ENCODE measurements at places on chromosomes 13 and 19.

DNA sequence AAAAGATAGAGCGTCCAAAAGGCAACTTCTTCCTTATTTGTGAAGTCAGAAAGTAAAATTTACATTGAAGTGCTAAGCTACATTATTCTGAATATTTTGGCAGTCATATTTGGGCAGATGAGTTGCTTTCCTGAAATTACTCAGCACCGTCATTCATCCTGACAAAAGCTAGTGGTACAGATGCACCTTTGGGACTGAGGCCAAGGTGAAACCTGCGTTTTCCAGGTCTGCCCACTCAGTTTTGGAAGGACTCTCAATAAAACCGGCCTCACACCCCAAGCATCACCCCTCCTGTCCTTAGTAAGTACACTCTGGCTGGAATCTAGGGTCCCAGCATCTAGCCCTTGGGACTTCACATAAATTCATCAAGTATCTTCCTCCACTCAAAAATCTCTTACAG lies 187.5 kb downstream of the TM9SF2 start:
- no peak for DNase-seq

GRCh38 chr13:60837806-60838205 lies 440.8 kb downstream of the TDRD3 start:
- DNase-seq, result no peak

GRCh38 chr19:45305007-45305406 lies 17.7 kb downstream of the CKM start:
- DNase-seq, result no peak

- no peak for DNase-seq
These were observed 4.0 kb downstream of the RTN2 start for GRCh38 chr19:45492627-45493470.

- no peak for DNase-seq
These were observed 512.4 kb upstream of the ATXN8OS start for GRCh38 chr13:69595181-69595580.

DNA sequence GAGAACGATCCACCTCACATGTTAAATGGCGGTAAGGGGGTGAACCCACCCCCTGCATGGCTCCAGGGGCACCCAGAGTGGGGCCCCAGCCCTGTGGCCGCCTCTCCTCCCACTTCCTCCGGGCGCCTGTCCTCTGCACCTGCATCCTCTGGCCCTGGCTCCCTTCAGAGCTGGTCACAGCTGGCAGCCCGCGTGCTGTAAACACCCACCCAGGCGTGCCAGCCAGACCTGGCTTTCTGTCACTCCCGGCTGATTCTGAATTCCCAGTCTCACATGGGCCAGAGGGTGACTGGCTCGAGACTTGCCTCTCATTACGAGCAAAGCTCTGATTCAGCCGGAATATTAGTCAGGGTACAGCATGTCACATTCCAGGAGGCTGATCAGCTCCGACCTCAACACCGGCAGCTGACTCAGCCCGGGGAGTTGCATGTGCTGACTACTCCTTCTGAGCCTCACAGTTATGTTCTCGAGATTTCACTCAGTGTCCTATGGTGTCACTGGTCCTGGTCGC lies 75.1 kb downstream of the GNG7 start:
- DNase-seq, result peak; percentile 57

DNA sequence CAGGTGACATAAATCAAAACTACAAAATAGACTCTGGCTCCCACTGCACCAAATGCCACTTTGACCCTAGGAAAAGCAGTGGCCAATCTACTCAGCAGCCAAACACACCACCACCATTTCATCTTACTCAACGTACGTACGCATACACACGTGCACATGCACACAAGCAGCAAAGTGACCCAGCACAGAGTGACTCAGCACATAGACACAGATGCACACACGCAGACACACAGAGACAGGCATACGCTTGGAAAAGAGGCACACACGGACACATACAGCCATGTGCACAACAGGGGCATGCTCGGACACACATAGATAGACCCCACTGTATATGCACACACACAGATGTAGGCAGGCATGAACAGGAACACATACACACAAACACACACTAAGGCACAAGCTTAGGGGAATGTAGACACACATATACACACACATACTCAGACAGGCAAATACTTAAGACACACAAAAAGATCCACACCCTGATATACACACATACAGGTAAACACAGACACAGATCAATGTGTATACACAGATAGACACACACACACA lies 37.3 kb downstream of the PEPD start:
- no peak for DNase-seq

DNA sequence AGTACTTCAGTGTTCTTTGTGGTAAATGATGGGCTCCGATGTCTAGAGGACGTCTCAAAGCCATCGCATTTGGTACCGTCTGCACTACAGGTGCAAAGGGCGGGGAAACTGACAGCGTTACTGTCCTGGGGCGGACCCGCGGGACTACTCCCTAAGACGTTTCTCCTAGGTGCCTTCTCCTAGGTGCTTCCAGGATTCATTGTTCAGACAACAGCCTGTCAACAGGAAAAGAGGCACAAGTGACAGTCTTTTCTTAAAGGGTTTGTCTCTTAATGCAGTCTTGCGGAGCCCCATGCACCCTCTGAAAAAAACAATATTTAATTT lies 1.4 kb downstream of the SERTM1 start:
- no peak for DNase-seq

DNA sequence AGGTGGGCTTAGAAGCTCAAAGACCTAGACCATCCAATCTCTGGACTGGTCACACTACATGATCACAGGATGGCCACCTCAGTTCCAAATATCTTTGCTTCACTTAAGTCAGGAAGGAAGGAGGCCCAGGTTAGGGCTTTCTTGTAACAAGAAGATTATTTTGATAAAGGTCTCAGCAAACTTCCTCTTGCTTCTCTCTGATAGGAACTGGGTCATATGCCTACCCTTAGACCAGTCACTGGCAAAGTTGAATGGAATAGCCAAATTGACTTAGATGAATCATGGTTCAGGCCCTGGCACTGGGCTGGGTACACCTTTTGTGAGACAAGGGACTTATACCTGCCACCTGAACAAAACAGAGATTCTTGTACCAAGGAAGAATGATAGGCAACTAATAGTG lies 11.0 kb downstream of the FRY start:
- DNase-seq, result peak; percentile 87

DNA sequence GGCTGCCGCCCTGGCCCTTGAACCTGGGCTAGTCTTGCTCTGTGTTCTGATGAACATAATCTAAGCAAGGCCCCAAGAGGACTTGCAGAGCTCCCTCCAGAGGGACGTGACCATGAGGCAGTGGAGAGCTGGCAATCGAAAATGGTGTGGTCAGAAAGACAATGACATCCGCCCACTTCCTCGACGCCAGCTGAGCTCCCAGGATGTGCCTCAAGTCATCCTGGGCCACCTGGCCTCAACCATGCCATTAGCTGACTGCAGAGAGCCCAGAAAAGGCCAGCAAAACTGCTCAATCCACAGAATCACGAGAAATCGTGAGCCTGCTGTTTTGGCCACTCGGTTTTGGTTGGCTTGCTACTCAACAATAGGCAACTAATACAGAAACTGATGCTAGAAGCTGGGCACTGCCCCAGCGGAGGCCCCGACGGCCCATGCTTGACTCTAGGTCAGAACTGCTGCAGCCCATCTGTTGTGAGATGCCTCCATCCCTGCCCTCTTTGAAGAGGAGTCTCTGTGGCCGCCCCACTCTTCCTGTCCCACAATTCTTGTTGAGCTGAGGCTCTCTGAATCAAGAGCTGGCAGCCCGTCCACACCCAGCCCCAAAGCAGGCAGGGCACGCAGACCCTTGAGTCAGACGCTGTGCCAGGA lies 53.3 kb downstream of the STK24 start:
- no peak for DNase-seq

DNA sequence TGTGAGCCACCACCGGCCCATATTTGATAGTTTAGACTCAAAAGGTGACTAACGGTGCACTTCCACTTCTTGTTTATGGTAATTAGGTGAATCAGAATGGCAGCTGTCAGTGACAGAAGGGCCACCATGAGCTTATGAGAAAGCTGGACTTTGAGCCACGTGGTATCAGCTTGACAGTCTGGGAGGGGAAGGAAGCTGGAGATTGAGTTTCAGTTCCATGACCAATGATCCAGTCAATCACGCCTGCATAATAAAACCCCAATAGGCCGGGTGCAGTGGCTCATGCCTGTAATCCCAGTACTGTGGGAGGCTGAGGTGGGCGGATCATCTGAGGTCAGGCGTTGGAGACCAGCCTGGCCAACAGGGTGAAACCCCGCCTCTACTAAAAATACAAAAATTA lies 8.2 kb downstream of the EID2B start:
- DNase-seq, result no peak

DNA sequence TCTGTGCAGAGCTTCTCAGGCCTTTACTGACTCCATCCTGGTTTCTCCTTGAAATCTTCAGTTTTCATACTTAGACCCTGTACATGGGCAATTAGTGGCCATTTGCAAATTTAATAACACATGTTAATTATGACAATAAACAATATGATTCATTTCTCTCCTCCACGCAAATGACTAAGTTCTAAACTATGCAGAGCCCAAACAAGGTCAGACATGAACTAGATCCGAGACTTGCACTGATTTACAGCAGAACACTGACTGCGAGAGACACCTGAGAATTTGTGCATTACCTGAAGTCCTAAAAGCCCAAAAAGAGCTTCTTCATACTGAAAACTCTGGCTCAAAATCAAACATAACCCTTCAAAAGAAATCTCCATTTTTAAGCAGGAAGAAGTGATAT lies 521.8 kb downstream of the MYO16 start:
- DNase-seq, result no peak

GRCh38 chr13:71862459-71862943 lies 4.5 kb downstream of the DACH1 start:
- no peak for DNase-seq
